ENCODE measurements at places on chromosomes 2 and 18.
A peak's percentile ranks its signal among the peaks of the same experiment; 100 is the strongest.

GRCh38 chr2:150459281-150459680 lies 28.2 kb downstream of the RND3 start:
- no peaks in the 10 kb centered on the region for H3K4me1 ChIP-seq
- H3K4me3 ChIP-seq = no peak overlapping the region
- DNase-seq = no peak
- no peaks in the 10 kb centered on the region for H3K36me3 ChIP-seq
- no peak overlapping the region for H3K27ac ChIP-seq

DNA sequence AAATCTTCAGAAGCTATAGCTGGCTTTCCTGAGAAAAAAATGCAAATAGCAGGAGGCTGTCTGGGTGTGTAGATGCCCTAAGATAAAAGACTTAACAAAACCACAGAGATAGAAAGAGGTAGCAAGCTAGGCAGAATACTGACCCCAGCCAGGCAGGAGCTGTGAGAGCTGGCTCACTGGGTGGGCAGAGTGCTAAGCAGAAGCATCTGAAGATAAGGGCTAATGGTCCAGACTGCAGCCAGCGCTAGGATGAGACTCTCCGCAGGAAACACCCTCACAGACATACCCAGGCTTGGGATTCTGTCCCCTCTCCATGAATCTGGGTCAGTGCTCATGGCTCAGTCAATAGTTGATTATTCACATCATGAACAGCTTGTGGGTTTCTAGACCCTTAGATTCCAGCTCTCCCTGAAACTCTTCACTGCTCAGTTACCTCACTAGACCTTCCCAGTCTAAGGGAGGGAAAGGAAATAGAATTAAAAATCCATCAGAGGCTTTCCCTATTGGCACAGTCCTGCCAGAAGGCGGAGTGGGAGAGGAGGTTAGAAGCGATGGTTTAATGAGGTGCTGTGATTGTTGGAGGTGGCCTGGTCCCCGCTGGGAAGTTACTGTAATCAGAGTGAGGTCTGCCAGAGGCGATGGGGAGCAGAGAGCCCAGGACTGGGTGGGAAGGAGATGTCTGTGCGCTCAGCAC lies 21.4 kb upstream of the CCBE1 start:
- no peaks in the 10 kb centered on the region for H3K27me3 ChIP-seq
- peak; percentile 94 for DNase-seq
- H3K4me1 ChIP-seq = peaks cover 59% of the 10 kb centered on the region
- no peak overlapping the region for H3K4me3 ChIP-seq

DNA sequence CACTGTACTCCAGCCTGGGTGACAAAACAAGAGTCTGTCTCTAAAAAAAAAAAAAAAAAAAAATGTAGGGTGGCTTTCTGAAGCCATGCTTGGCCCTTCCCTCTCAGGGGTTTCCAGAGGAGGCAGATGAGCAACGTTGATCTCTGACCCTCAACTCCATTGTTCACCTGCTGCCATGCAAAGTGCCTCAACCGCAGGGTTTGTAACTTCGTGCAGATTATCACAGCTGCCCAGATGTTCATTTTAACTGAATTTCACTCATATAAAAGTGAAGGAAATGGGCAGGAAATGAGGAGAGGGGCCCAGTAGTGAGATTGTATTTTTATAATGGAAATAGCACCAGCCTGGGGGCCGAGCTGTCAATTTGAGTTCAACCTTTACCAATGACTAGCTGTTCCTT lies 14.9 kb upstream of the B3GNT2 start:
- no peak overlapping the region for H3K4me3 ChIP-seq
- no peaks in the 10 kb centered on the region for H3K27me3 ChIP-seq
- H3K36me3 ChIP-seq = no peaks in the 10 kb centered on the region
- H3K4me1 ChIP-seq = no peaks in the 10 kb centered on the region
- H3K27ac ChIP-seq = no peak overlapping the region

GRCh38 chr2:140274891-140275290 lies 1494.7 kb upstream of the NXPH2 start:
- H3K4me1 ChIP-seq = no peaks in the 10 kb centered on the region
- H3K27ac ChIP-seq = no peak overlapping the region
- no peak overlapping the region for H3K4me3 ChIP-seq
- no peak for DNase-seq
- H3K36me3 ChIP-seq = no peaks in the 10 kb centered on the region
- no peaks in the 10 kb centered on the region for H3K27me3 ChIP-seq

DNA sequence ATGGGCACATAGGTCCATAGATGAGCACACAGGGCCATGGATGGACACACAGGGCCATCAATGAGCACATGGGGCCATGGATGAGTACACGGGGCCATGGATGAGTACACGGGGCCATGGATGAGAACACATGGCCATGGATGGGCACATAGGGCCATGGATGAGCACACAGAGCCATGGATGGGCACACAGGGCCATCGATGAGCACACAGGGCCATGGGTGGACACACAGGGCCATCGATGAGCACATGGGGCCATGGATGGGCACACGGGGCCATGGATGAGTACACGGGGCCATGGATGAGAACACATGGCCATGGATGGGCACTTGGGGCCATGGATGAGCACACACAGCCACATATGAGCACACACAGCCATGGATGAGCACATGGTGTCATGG lies 192.6 kb upstream of the HDAC4 start:
- no peak for DNase-seq
- H3K36me3 ChIP-seq = no peaks in the 10 kb centered on the region
- no peaks in the 10 kb centered on the region for H3K27me3 ChIP-seq
- H3K4me1 ChIP-seq = no peaks in the 10 kb centered on the region

GRCh38 chr18:7824970-7825369 lies 257.9 kb downstream of the PTPRM start:
- H3K36me3 ChIP-seq = no peaks in the 10 kb centered on the region
- DNase-seq = no peak
- peaks cover 9% of the 10 kb centered on the region for H3K4me1 ChIP-seq
- no peak overlapping the region for H3K4me3 ChIP-seq
- no peaks in the 10 kb centered on the region for H3K27me3 ChIP-seq
- no peak overlapping the region for H3K27ac ChIP-seq

- DNase-seq = no peak
- H3K27me3 ChIP-seq = no peaks in the 10 kb centered on the region
- no peaks in the 10 kb centered on the region for H3K36me3 ChIP-seq
- peak overlapping the region; percentile 99 for H3K27ac ChIP-seq
These were observed 120.5 kb downstream of the PARD3B start for GRCh38 chr2:204665771-204666170.

DNA sequence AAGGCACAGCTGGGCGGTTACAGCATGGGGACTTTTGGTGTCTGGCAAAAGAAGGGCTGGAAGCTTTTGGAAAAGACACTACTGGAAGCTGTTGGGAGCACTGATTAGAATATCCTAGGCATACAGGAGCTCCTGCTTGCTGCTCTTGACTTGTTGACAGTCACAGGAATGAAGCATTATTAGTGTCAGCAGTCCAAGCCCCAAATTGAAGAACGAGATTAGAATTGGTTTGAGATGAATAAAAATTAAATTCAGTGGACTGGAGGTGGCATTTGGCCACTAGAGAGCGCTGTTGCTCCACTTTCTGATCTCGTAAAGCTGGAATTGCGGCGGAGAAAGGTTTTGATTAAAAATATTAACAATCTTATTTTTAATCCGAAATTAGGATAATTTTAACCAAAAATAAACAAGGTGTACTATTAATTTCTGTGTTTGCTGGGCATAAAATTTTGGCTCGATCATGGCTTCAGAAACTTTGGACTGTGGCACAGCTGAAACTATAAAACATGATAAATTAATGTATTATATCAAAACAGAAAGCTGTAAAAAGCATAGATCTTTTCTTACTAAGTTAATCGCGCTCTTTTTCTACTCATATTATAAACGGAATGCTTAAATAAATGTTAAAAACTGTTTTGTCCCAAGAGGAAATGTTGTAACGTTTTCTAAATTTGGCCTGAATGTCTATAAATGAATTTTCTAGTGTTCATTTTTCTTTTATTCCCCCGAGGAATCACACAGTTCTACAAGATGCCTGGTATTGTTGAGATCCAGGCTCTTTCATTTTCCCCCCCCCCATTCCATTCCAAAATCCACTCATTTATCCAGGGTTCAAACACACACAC lies 2.4 kb upstream of the HOXD8 start:
- H3K27me3 ChIP-seq = 0 out of 2 replicates have a peak, but pooled peaks cover 4% of the 10 kb centered on the region
- no peak overlapping the region for H3K27ac ChIP-seq
- peaks cover 17% of the 10 kb centered on the region for H3K4me1 ChIP-seq
- DNase-seq = no peak
- peaks cover 5% of the 10 kb centered on the region for H3K36me3 ChIP-seq

GRCh38 chr2:239224199-239224570 lies 176.6 kb downstream of the HDAC4 start:
- no peaks in the 10 kb centered on the region for H3K27me3 ChIP-seq
- no peaks in the 10 kb centered on the region for H3K36me3 ChIP-seq
- H3K4me1 ChIP-seq = peaks cover 32% of the 10 kb centered on the region
- no peak overlapping the region for H3K27ac ChIP-seq

GRCh38 chr2:101014264-101014857 lies 12.3 kb downstream of the RPL31 start:
- H3K27ac ChIP-seq = no peak overlapping the region
- peaks cover 64% of the 10 kb centered on the region for H3K36me3 ChIP-seq
- H3K4me3 ChIP-seq = no peak overlapping the region
- peaks cover 21% of the 10 kb centered on the region for H3K4me1 ChIP-seq
- no peaks in the 10 kb centered on the region for H3K27me3 ChIP-seq
- DNase-seq = no peak

DNA sequence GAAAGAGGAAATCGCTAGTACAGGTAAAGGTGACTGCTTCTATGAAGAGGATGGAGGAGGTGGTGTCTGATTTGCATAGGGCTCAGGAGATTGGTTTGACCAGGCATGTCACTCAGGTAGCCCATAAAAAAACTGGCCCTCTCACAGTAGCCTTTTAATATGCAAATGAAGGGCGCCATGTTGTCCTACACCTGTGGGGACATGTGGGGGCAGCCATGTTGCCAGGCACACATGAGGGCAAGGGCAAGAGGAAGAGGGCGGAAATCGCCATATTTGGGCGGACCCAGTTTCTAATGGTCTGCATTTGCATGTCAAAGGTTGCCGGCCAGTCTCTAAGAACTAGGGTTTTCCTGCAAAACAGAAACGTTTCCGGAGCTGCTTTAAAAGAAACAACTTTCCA lies 1330.6 kb downstream of the DSC3 start:
- H3K27ac ChIP-seq = no peak overlapping the region
- H3K4me3 ChIP-seq = no peak overlapping the region
- DNase-seq = no peak
- H3K27me3 ChIP-seq = no peaks in the 10 kb centered on the region
- no peaks in the 10 kb centered on the region for H3K36me3 ChIP-seq

DNA sequence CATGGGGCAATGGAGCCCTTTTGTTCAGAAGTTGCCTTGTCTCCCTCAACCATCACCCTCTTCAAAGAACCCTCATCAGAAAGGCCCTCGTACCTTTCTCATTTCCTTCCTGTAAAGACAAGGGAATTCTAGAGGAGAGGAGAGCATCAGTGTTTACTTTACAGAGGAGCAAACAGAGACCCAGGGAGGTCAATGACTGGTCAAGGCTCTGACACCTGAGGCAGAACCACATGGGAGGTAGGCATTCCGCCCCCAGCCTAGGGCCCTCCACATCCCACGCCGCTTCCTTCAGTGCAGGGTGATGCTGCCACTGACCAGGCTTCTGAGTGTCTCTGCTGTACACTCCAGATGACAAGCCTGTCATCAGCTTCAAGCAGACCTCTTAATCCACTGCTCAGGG lies 104.7 kb downstream of the NRP2 start:
- no peak overlapping the region for H3K27ac ChIP-seq
- no peaks in the 10 kb centered on the region for H3K27me3 ChIP-seq
- H3K4me1 ChIP-seq = peaks cover 13% of the 10 kb centered on the region
- no peak for DNase-seq

- H3K4me1 ChIP-seq = peaks cover 15% of the 10 kb centered on the region
- no peaks in the 10 kb centered on the region for H3K27me3 ChIP-seq
- no peaks in the 10 kb centered on the region for H3K36me3 ChIP-seq
- H3K4me3 ChIP-seq = no peak overlapping the region
- no peak for DNase-seq
These were observed 75.8 kb upstream of the ZEB2 start for GRCh38 chr2:144595686-144596072.

GRCh38 chr2:133674433-133675331 lies 106.4 kb upstream of the NCKAP5 start:
- H3K27me3 ChIP-seq = no peaks in the 10 kb centered on the region
- peak; percentile 64 for DNase-seq
- H3K4me3 ChIP-seq = peak overlapping the region; percentile 33
- peaks cover 19% of the 10 kb centered on the region for H3K4me1 ChIP-seq

GRCh38 chr2:134792186-134792585 lies 46.2 kb upstream of the ACMSD start:
- H3K4me1 ChIP-seq = no peaks in the 10 kb centered on the region
- no peaks in the 10 kb centered on the region for H3K36me3 ChIP-seq
- no peak overlapping the region for H3K4me3 ChIP-seq
- H3K27me3 ChIP-seq = no peaks in the 10 kb centered on the region

- H3K36me3 ChIP-seq = no peaks in the 10 kb centered on the region
- 0 out of 2 replicates have a peak, but pooled peaks cover 4% of the 10 kb centered on the region for H3K27me3 ChIP-seq
- DNase-seq = no peak
- no peaks in the 10 kb centered on the region for H3K4me1 ChIP-seq
- H3K4me3 ChIP-seq = no peak overlapping the region
These were observed 320.7 kb upstream of the HNRNPA3 start for GRCh38 chr2:176891857-176892256.

Data from SJSA1 (cell line).